ENCODE measurements at places on chromosomes 3 and 15. TPM values are rescaled to one million over a fixed set of nuclear protein-coding genes. Genes with fewer than 3 reads are reported as not detected.

Gene ARL8B
- 57.6 TPM for total RNA-seq

Gene C3orf62
- 5.5 TPM for total RNA-seq

Gene PAK6
- total RNA-seq, result 3.1 TPM

DNA sequence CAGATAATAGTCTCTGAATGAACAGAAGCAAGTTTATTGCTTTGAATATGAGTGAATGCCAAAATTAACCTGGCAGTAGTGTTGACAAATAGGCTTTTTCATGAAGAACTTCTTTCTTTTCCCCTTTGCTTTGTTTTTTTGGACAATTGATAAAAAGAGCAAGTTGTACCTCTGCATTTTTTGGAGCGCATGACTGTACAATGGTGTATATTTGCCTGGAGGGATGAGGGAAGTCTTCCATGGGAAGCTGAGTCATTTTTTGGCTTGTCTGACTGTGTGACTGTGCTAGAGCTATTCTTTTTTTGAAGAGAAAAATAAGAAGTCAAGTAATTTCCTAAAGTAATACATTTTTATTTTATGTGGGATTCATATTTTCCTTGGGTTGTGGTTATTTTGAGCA is 186.9 kb downstream of the KLHL25 start:
- no peak for DNase-seq
